ENCODE measurements at places on chromosomes 13 and 19.

- peak; percentile 33 for DNase-seq
These were observed 1.7 kb downstream of the TBXA2R start for GRCh38 chr19:3604987-3605343.

- peak; percentile 66 for DNase-seq
These were observed 25.7 kb downstream of the CHAMP1 start for GRCh38 chr13:114339857-114340534.

GRCh38 chr19:40521276-40521675 lies 54.5 kb downstream of the SPTBN4 start:
- peak; percentile 21 for DNase-seq

DNA sequence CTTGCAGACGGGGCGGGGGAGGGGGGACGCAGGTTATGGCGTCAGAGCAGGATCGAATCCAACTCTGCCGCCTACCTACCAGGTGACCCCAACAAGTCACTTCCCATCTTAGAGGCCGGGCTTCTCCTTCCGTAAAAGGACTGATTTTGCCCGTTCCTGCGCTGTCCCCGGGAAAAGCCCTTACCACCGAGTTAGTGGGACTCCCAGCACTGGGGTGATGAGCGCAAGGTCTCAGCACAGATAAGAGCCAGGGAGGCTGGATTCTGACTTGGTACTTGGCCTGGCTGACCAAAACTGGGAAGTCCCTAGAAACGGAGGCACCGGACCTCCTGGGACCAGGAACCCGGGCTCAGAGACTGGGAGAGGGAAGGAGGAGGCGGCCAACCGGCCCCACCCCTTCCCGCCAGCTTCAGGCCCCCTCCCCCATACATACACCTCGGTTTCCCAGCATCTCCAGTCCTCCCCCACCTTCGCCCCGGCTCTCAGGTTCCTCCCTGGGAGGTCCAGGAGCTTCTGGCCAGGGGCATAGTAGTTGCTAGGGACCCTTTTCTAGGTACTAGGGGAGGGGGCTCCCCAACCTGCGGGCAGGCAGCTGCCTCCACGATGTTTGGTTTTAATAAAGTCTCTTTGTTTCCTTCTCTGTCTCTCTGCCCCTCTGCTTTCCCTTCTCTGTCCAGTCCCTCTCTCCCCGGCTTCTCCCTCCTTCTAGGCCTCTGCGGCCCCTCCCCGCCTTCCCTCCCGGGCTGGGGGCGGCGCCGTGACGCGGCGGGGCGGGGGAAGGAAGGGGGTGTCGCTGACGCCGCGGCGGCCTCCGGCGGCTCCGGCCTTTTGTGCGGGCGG lies at the start of gene GRAMD1A:
GRAMD1A (plus strand) TSS at position 826 of the 840 bp plus-strand sequence. CDS start 156 bp downstream, outside the sequence.
- peak; percentile 84 for DNase-seq

DNA sequence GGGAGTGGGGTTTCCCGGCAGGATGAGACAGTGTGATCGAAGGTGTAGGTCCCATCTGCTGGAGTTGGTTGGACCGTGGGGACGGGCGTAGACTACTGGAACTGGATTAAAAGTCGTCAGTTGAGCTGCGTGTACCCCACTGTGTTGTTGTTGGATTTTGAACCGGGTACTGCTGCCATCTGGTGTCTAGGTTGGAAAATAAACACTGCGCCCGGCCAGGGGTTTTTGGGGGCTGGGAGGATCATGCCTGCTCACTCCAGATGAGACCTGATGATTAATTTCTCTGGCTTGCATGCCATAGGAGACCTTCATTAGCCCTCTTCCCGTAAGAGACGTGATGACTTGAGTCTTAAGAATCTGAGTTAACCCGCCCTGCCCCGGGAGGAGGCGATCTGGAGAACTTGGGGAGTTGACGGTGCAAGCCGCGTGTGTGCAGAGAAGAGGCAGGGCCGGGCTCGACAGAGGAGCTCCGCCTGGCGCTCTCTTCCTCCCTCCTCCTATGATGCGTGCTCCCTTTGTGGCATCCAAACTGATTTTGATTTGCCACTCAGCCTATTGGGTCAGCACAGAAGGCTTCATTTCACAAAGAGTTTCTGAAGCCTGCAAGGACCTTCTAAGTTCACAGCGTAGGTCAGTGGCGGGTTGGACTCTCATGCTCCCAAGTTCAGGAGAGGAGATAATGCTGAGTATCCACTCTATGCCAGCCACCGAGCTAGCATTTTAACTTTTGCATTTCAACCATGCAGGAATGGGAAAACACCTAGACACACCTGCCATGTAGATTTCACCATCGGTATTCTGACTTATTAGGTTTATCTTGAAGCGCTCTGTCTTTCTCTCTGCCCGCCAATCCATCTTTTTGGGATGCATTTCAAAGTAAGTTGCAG lies 2.7 kb downstream of the UHRF1 start:
- DNase-seq: peak; percentile 74

- DNase-seq: no peak
These were observed 309.0 kb downstream of the TEX29 start for GRCh38 chr13:111629457-111629856.

GRCh38 chr13:34608331-34608730 lies 333.7 kb upstream of the NBEA start:
- no peak for DNase-seq

DNA sequence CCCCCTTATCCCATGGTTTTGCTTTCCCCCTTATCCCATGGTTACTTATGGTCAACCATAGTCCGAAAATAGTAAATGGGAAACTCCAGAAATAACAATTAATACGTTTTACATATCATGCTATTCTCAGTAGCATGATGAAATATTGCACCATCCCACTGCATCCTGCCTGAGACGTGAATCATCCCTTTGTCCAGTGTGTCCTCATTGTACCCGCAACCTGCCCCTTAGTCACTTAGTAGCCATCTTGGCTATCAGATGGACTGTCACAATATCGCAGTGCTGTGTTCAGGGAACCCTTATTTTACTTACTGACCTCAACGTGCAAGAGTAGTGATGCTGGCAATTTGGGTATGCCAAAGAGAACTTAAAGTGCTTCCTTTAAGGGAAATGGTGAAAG lies 10.5 kb upstream of the NBEA start:
- no peak for DNase-seq

- peak; percentile 87 for DNase-seq
These were observed 87.9 kb downstream of the URI1 start for GRCh38 chr19:30029721-30030510.

DNA sequence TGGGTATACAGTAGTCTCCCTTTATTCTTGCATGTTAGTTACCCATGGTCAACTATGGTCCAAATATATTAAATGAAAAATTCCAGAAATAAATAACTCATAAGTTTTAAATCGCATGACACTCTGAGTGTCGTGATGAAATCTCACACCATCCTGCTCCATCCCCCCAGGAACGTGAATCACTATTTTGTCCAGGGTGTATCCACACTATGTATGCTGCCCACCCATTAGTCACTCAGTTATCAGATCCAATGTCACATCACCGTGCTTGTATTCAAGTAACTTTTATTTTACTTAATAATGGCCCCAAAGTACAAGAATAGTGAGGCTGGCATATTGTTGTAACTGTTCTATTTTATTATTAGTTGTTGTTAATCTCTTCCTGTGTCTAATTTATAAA lies 115.8 kb upstream of the SERP2 start:
- DNase-seq: no peak

GRCh38 chr19:15418231-15418578 lies 583 bp downstream of the AKAP8L start:
- no peak for DNase-seq

DNA sequence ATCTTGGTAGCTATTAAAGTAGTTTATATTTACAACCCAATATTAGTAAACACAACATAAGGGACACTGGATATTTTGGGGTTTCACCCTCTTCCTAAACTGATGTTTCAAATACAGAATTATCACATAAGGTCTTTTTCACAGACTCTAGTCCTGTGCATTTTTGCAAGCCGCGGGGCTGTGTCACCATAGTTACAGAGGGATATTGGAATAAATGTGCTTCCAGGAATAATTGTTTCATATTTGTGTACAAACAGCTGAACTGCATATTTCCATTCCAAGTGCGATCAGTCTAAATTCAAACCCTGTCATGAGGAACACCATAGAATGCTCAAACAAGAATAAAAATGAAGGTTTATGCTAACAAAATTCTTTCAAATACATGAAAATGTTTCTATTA lies 762.5 kb upstream of the ARGLU1 start:
- DNase-seq: no peak

GRCh38 chr19:11090997-11091702 lies 1.9 kb downstream of the LDLR start:
- no peak for DNase-seq

DNA sequence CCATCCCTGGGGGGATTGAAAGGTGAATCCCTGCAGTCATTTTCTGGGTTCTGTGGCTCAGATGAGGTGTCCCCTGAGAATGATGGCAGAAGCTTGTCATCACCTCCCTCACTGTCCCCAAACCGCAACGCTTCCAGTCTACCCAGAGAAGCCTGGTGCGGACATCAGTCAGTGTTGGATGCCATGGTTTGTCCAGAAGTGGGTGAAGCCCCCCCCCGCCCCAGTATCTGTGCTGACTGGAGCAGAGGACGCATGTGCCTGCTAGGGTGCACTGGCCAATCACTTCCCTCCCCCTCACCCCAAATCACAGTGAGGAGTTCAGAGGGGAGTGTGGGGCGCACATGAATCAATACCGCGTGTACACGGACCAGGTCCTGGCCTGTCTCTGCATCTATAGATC lies 150.5 kb downstream of the TEX29 start:
- DNase-seq: no peak

DNA sequence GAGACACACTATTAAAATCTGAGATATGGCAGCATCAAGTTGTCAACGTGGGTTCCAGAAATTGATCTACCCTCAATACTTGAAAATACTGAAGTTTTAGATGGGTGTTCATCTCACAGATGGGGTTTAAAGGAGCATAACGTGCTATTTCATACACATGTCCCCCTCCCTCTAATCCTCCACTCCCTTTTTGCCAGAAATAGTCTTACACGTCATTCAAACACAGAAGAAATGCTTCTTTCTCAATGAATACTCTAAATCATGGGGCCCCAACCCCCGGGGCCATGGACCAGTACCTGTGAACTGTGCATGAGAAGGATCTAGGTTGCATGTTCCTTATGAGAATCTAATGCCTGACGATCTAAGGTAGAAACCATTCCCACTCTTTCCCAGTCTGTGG lies 19.6 kb downstream of the KLF12 start:
- DNase-seq: no peak

- peak; percentile 73 for DNase-seq
These were observed 8.1 kb downstream of the PTGIR start for GRCh38 chr19:46616631-46617322.

- peak; percentile 97 for DNase-seq
These were observed at the start of gene CCDC124 for GRCh38 chr19:17932485-17933338. Gene CCDC124, plus strand, starts transcription at chr19:17933015. Its CDS starts 3,406 bp downstream, at chr19:17936421.

DNA sequence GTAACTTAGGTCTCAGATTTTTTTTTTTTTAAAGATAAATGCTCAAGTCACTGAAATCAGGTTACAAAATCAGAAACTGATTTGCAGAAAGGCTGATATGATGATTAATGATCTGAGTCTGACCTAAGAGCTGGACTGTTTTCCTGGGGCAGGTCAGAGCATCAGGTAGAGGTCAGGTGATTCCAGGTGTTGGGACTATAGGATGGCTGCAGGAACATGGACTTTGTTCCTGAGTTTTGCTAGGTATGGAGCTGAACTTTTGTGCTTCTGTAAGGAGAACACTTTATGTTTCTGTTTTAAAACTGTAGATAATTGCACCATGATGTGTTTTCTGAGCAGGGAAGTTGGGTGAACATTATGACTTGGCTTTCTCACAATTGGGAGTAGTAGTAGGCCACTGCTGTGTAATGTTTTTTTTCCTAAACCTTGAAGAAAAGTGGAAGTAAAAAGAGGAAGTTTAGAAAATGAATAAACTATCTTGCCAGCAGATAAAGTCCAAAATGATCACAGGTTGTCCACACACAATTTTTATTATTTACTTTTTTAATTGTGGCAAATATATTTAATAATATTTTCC lies 297.2 kb downstream of the DCT start:
- DNase-seq: no peak

- peak; percentile 80 for DNase-seq
These were observed 21.3 kb downstream of the VRK3 start for GRCh38 chr19:50003810-50004419.

- DNase-seq: no peak
These were observed 23.7 kb upstream of the UBE2L5 start for GRCh38 chr13:30398601-30399072.

GRCh38 chr13:99723878-99724277 lies 222.6 kb downstream of the TM9SF2 start:
- DNase-seq: no peak

DNA sequence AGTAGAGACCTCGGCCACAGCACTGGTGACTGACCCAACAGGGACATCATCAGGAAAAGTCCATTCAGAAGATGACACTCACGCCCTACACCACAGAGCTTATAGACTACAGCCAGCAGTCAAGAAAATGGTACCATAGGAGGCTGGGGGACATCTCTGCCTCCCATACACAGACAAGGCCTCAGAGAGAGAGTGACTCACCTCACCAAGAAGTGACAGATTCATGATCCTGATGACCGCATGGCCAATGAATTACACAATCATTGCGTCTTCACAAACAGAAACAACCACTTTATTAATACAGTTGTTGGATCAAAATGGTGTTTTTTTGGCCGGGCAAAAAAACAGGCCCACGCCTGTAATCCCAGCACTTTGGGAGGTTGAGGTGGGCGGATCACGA lies 260.8 kb upstream of the TSHZ3 start:
- DNase-seq: no peak

GRCh38 chr19:44894052-44894400 lies 3.0 kb downstream of the TOMM40 start:
- no peak for DNase-seq
